ENCODE measurements at places on chromosomes 12 and 14.
A peak's percentile ranks its signal among the peaks of the same experiment; 100 is the strongest.

DNA sequence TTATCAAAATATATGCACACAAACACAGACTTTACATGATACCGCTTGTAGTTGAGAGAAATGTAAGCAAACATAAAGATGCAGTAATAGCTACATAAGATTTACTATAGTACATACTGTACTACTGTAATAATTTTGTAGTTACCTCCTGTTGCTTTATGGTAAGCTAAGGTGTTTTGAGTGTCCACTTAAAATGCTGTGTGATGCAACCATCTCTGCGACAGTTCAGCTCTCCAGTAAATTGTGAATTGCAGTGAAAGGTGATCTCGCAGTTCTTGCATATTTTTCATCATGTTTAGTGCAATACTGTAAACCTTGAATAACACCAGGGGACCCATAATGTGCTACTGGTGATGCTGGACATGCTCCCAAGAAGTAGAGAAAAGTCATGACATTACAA is 21.6 kb downstream of the ZC3H14 start:
- DNase-seq = no peak

- no peak for DNase-seq
Observed at GRCh38 chr14:55976655-55977054, 141.6 kb upstream of the PELI2 start.

DNA sequence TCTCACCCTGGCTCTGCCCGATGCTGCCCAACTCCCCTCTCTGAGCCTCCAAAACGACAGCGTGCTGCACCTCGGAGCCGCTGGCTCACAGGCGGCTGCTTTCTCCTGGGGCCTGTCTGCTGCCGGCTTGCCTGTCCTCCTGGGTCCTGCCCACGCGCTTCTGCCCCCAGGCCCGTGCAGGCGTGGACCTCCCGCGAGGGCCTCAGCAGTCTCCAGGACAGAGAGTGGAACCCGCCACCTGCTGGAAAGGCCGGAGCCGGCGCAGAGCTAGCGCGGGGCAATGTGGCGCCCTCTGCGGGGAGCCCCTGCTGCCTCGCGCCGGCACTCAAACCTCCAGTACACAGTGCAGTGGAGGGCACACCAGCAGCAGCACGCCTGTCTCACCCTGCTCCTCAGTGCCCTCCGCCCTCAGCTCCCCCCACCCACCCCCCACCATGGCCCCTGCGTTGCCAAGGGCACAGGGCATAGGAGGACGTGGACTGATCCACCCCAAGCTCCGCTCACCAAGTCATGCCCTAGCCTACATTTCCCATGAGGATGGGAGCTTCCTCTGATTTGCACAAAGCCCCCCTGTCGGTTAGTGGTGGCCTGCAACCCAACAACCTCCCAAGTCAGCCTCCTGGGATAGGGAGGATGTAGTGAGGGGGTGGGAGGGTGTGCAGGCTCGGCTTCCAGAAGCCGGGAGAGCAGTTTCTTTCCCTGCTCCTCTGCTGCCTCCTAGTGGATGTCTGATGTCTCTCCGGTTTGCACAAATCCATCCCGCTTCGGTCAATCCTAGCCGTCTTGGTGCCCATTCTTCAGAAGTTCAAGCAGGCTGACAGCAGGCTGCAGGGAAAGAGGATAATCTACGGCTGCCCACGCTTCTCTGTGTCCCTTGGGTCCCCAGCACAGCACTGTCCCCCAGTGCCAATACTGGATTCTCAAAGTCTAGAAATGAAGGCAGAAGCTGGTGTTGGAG is 25.2 kb downstream of the KRT8 start:
- peak; percentile 73 for DNase-seq

GRCh38 chr14:83164016-83164415 is 1630.4 kb upstream of the SEL1L start:
- DNase-seq = no peak

DNA sequence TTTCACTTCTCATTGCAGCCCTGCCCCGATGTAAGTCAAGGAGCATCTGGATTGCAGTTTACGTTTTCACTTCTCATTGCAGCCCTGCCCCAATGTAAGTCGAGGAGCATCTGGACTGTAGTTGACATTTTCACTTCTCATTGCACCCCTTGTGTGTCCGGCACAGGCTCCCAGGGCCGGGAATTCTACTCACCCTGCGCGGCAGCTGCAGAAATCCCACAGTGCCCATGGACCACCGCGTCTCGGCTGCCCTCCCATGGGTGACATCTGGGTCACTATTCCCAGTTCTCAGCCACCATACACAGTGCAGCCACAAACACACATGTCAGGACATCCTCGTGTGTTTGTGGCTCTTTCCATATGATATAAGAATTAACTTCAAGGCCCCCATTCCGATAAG is 378.5 kb downstream of the ADGRD1 start:
- DNase-seq = no peak

- DNase-seq = no peak
Observed at GRCh38 chr14:59377491-59377890, 87.7 kb downstream of the GPR135 start.

- DNase-seq = no peak
Observed at GRCh38 chr12:111420494-111420893, 14.8 kb downstream of the SH2B3 start.

DNA sequence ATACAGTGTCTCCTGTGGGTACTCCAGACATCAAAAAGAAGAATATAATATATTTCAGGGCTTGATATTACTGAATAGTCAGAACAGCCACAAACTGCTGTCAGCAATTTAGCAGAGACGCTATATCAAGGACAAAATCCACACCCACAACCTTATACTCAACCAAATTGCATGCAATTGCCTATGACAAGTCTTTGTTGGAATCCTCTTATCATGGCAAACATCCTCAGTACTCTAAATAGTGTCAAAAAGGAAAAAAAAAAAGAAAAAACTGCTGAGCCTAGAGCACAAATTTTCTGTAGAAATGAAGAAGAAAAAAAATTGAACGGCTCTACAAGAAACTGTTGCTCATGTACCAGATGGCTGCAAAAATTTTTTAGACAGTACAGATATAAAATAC is 485.7 kb downstream of the TMTC2 start:
- DNase-seq = no peak

GRCh38 chr12:56162468-56163290 is 4.5 kb downstream of the MYL6 start:
- DNase-seq = no peak

DNA sequence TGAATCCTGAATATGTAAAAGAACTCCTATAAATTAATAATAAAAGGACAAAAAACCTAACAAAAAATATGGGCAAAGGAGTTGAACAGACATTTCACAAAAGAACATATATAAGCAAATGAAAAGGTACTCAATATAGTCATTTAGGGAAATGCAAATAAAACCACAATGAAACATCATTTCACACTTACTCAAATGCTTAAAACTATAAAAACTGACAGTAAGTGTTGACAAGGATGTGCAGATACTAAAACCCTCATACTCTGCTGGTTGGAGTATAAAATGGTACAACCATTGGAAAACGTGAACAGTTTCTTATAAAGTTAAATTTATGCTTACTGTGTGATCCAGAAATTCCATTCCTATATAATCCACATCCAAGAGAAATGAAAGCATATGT is 247.1 kb downstream of the GXYLT1 start:
- DNase-seq = no peak

- DNase-seq = no peak
Observed at GRCh38 chr12:59803735-59804134, 207.9 kb downstream of the SLC16A7 start.

DNA sequence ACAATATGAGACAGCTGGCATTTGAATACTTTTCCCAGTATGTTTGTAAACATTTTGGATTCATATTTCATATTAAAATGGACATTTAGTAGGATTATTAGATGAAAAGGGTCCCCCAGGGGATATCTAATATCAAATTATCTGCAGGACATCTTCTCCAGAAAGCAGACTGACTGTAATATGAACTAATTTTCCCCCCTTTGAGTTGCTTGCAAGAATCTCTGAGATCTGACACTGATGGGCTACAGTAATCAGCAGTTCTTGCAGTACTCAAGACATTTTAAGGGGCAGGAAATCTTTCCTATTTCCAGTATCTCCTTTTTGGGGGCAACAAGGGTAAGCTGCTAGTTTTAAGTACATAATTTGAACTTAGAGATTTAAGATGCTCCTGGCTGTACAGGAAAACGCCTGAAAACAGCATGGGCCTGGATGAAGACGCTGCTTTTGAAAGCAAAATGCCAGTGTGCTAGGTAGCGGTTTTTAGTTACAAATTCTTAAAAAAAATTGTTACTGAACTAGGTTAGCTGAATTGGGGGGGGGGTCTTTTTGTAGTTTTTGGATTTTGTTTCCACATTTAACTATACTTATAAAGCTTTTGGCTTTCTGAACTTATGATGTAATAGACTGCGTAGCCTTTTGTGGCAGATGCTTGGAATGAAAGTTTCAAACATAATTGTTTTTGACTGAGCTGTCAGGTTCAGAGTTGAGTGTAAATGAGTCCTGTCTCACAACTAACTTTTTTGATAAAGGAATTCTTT is 2.2 kb downstream of the FRMD6 start:
- peak; percentile 54 for DNase-seq

DNA sequence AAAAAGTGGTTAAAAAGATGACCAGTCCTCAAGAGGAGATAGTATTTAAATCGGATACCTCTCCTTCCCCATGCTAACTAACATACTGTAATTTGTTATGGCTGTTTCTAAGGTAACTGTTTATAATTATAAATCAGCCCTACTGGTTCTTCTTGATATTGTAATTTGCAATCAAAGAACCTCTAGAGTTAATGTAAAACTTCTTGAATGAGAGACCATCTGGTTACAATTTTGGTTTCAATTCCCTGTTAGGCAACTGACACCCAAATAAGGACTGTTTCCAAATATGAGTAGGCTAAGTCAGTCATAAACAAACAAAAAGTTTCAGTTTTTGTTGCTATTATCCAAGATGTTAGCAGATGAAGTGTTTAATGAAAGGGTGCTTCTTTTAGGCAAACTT is 120.2 kb upstream of the DNM1L start:
- DNase-seq = no peak

GRCh38 chr14:60002819-60003492 is 83.0 kb downstream of the LRRC9 start:
- DNase-seq = no peak

- no peak for DNase-seq
Observed at GRCh38 chr14:93175492-93175891, 9.2 kb downstream of the MOAP1 start.

DNA sequence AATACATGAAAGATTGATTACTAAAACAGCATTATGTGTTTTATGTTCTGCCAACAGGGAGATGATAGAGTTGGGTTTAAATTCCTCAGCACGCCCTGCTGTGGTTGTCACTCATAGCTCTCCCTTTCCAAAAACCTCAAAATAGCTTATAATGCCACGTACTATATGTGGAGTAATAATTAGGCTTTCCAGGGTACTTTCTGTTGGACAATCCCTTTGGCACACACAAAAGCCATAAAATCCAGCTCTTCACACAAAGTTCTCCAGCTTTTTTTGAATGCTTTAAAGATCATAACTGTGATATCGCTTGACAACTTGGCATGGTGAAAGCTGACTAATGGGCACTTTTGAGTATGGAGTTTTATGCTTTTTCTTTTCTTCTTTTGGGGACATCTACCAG is 145.3 kb upstream of the DCN start:
- DNase-seq = no peak

DNA sequence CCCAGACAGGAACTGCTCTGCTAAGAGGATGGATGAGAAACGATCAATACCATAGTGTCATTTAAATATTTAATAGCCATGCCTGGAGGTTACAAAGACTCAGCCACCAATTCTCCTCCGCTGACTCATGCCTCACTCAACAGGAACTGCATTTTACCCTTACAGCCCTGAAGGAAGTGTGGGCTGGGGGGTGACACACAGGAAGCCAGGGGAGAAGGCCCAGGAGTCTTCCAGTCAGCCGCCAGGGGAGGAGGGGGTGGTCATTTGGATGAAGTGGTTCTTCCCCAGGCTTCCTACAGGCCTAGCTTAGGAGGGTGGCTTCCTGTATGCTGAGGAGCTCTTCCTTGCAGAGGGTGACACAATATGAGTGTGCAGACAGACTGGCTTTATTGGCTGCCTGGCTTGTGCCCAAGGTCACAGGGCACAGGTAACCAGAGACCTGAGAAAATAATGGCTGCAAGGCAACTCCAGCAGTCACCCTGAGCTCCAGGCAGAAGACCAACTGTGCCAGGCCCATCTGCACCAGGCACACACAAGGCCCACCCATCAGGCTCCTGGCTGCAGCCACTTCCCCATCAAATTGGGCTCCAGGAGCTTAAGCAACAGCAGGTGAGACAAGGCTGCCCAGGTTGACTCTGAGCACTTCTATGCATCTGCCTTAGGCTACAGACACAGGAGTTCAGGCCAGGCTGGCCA is 30.6 kb upstream of the RPLP0 start:
- no peak for DNase-seq

DNA sequence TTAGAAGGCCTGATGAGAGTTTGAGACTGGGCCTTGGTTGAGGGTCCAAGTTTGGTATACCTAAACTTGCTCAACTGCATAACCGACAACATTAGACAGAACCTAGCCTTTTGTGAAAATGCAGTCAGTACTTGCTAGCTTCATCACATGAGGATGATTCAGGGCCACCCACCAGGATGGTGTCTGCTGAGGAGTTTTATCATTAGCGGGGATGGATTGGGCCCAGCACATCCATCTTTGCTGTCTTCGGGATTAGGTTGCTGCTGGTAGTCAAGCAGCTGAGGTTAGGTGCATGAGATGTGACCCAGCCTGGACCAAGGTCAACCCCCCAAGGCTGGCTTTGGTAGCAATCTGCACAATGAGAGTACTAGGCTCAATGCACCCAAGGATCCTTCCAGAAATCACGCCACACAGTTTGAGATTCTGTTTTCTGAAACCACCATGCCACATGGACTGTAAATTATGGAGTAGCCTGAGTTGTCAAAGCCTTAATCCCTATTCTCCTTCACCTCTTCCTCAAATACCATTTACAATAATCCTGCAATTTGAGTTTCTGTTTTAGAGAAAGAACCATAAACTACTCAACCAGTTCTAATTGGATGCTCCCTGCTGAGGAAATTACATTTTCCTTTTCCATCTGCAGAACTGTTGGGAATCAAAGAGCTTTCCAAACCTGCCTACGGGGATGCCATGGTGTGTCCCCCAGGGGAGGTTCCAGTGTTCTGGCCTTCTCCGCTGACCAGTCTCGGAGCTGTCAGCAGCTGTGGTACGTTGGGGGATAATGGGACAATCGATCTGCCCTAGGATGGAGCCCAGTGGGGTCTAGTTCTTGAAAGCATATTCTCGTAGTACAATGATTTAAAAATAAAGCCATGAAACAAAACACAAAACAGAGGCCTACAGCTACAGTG is 61.7 kb downstream of the DGLUCY start:
- DNase-seq = no peak

All from SK-N-DZ (cell line).